Ureter (tissue), 1 donor: ENCODE measurements at places on chromosomes 3 and 15. TPM values are rescaled to one million over a fixed set of nuclear protein-coding genes. Genes with fewer than 3 reads are reported as not detected.

DNA sequence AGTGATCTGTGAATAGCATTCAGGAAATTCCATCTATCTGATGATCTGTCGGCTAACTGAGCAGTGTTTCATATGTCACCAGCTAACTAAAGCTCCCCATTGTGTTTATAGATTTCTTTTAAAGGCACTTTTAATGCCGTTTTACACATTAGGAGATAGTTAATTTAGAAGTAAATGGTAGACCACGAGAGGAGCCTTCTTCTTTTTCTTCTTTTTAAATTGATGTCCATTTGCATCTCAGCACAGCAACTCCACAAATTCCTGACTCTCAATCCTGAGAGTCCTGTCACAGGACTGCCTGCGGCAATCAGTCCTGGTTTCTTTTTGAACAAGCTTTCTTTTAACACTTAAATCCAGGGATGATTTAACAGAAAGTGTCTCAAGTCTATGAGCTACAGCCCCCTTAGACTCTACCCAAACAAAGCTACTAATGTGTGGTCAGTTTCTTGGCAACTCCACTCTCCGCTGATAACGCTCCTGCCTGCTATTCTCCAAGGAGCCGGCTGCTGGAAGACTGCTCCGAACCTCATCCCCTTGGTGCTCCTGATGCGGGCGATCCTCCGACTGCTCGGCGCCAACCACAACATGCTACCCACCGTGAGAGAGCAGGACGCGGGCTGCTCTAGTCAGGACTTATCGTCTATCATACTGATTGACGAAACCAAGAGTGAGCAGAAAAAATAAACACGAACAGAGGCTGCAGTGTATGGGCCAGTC, 421.4 kb downstream of the MECOM start:
- no peak for DNase-seq

- DNase-seq = no peak
These were observed 1.1 kb downstream of the FAH start for GRCh38 chr15:80153900-80154299.

GRCh38 chr15:79094611-79095021, 4.0 kb upstream of the RASGRF1 start:
- peak; percentile 34 for DNase-seq

COLQ gene
- total RNA-seq = 6.1 TPM

CKMT1B gene
- total RNA-seq = 28.6 TPM
